ENCODE measurements at places on chromosomes 7 and 10.

DNA sequence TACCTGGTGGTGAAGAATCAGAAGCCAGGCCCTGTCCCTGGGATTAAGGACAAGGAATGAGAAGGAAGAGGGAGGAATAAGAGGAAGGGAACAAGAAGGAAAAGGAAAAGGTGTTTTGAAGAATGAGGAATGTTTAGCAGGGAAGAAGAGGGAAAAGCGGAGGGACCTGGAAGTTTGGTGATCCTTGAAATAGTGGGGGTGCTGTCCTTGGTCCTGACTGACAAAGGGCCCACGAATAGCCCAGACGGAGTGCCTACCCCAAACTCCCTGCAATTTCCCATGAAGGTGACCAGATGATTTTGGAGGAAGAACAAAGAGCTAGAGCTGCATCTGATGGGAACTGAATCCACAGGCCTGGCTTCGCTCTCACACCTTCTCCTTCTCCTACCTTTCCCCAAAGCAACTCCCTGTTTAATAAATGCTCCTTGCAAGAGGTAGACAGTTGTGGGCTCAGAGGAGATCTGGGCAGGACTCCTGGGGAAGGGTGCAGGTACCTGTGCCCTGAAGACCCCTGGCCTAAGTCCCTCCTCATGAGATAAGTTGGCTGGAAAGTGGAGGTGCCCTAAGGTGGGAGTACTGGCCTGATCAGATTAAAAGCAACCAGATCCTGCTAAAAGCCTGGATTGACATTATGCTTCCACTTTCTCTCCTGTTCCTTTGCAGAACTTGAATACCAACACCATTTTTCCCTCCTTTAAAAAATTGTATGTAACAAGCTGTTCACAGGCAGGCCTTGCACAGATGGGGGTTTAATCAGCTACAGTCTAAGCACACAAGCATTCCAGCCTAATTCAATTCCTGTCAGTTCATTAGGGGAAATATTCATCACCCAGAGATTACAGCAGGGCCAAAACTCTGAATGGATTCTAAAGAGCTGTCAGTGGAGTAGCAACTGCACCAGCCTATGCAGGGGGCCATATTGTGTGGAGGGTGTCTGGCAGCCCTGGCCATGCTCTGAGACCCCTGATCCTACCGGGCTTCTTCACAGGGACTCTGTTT, 19.4 kb downstream of the KAZALD1 start:
- no peak for DNase-seq

- DNase-seq = no peak
These were observed 42.1 kb upstream of the RAPGEF5 start for GRCh38 chr7:22399091-22399490.

GRCh38 chr7:27617651-27618381, 44.9 kb downstream of the HIBADH start:
- no peak for DNase-seq

DNA sequence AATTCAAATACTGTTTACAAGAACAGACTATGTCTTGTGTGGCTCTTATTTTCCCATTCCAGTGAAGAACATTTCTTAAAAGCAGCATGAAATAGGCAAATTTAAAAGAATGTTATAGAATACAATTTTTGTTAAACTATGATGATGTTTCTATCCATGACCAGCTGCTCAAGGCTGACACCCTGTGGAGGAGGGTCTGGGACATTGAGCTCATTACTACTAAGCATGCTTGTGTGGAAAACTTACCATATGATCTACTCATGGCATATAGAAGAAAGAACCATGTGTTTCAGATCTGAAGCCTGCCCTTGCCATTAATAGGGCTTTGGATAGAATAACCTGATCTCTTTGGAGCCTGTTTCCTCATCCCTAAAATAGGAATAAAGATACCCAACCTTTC, 125.0 kb downstream of the FOXP2 start:
- DNase-seq = no peak

DNA sequence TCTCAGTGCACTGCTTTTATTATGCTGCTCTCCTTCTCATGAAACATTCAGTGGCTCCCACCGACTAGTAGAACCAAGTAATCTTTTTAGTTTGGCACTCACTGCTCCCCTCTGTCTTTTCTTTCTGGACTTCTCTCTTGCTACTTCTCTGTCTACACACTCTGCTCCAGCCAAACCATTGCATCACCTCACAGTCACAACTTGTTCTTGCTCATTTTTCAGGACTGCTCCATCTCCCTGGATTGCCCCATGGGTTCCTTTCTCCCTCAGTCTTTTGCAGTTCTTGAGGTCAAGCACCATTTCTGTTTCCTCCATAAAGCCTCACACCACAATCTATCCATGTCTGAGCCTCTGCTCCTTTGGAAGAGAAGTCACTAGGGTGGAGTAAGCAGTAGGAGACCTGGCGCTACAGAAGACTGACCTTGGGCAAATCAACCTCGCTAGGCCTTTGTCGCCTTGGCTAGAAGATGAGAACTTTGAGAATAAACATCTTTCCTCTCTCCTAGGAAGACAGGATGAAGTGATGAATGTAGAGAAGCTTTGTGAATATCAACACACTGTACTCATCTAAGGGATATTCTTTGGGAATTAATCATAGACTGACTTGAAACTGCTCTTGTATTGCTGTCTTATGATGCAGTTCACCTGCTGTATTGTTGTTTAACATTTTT, 186.2 kb downstream of the LRMDA start:
- DNase-seq = no peak

GRCh38 chr7:48158404-48158803, 12.9 kb upstream of the ABCA13 start:
- no peak for DNase-seq

GRCh38 chr7:27834179-27834921, 94.4 kb downstream of the TAX1BP1 start:
- no peak for DNase-seq

- DNase-seq = peak; percentile 65
These were observed 2.4 kb downstream of the ZMIZ2 start for GRCh38 chr7:44750921-44751571.

- DNase-seq = no peak
These were observed 482.9 kb downstream of the POM121L12 start for GRCh38 chr7:53518319-53518718.
